Esophagus squamous epithelium (tissue), 5 donors: ENCODE measurements at places on chromosomes 6 and 20.

DNA sequence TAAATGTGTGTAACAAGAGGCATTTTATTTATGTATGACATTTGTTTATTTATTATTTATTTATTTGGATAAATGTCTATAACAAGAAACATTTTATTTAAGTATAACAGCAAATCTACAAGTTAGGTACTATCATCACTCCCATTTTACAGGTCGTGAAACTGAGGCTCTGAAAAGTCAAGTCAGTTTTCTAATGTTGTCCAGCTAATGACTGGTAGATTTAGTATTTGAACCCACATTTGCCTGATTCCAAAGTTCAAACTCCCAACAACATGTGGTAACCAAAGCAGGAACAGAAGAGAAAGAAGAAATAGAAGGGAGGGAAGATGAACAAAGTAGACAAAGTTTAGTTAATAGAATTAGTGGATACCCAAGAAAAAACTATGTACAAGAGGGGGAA, 32.9 kb downstream of the BCAS1 start:
- no peak for DNase-seq

DNA sequence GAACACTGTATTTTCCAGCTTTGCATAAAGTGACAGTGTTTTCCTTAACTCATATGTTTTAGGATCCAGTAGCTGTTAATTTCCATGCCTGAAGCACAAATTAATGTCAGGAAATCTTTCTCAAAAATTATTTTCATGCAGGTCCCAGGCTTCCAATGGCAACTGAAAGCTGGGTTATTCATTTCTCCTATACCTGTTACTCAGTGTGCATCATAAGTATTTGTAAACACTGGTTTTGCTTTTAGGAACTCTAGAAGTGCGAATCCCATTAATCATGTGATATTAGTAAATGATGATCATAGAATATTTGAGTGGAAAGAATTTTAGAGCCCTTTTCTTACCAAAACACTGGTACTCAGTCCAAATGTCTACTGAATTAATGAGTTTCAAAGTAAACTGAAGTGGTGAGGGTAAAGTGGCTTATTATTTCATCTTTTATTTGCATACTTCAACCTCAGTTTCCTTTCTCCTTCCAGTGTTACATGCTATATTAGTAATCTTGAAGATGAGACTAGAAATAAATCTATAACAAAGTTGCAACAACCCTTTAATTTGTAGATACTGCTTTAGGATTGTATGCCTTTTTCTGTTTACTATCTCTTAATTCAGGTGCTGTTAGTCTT, 124.0 kb downstream of the ZFAND3 start:
- no peak for DNase-seq

DNA sequence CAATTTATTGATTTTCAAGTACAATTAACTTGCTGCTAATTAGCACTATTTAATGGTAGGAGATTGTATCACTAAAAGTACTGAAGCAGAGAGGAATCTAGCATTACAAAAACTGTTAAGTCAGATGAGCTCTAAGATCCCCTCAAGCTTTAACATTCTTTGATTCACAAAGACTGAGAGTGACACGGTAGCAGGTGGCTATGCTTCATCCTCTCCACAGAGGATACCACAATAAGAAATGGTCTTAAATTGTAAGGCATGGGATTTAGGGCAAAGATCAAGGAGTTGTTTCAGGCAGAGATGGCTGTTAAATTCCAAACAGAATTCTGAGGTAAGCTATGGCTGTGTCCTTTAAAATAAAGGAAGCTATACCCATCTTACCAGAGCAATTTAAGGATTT, 67.8 kb upstream of the BEND6 start:
- no peak for DNase-seq

DNA sequence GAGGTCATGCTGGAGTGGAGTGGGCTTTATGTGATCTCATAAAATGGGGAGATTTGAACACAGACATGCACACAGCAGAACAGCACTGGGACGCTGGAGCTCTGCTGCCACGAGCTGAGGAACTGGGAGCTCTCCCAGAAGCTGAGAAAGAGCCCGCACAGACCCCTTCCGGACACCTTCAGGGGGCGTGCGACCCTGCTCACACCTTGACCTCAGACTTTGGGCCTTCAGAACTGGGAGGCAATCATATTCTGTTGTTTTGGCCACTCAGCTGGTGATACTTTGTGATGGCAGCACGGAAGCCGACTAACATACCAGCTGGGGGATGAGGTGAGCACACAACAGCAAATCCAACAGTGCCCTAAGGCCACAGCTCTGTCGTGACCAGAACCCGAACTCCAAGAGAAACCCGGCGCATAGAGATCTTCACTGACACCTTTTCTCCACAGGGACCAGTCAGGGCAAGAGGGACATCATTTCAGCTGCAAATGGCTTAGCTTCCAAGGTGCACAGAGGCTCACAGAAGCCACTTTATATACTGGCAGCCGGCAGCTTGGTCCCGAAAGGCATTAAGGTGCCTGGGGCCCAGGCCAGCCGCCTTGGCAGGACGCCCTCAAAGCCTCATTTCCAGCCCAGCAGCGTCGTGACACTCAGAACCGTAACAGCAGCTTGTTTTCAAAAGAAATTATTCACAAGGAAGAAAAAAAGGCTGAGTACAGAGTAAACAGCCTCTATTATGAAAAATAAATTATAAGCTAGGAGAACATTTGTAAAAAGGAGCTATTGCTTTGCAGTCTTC, 89.3 kb downstream of the RNASET2 start:
- no peak for DNase-seq

GRCh38 chr6:21753241-21754108, 159.9 kb downstream of the SOX4 start:
- no peak for DNase-seq

DNA sequence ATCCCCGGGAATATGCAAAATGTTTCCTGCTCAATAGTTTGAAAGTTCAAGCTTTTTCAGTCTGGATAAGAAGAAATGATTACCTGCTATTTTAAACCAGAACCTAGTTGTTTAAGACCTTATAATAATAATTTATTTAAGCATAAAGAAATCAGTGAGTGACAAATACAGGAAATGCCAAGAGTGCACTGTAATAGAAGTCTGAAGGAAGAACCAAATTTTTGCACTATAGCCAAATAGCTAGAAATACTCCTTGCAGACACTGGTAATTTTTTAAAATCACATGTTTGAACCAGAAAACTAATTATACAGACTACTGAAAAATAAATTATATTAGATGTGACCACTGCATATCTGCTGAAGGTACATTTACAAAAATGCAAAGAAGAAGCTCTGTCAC, 93.2 kb downstream of the MMS22L start:
- DNase-seq: no peak

DNA sequence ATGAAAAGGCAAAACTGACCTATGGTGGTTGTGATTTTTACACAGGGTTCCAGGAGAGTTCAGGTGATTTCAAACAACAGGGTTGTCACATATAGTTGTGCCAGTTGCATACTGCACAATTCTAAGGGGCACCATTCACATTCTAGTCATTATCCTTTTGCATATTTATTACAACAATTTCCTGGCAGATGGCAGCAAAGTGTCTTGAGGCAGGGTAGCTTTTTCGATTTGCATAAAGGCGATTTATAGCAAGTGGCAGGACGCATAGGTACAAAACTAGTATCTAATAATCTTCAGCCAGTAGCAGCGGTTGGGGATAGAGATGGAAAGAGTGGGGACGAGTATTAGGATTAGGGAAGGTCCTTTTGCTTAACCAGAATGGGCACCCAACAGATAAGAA, 46.5 kb upstream of the TRAF3IP2 start:
- DNase-seq: no peak

DNA sequence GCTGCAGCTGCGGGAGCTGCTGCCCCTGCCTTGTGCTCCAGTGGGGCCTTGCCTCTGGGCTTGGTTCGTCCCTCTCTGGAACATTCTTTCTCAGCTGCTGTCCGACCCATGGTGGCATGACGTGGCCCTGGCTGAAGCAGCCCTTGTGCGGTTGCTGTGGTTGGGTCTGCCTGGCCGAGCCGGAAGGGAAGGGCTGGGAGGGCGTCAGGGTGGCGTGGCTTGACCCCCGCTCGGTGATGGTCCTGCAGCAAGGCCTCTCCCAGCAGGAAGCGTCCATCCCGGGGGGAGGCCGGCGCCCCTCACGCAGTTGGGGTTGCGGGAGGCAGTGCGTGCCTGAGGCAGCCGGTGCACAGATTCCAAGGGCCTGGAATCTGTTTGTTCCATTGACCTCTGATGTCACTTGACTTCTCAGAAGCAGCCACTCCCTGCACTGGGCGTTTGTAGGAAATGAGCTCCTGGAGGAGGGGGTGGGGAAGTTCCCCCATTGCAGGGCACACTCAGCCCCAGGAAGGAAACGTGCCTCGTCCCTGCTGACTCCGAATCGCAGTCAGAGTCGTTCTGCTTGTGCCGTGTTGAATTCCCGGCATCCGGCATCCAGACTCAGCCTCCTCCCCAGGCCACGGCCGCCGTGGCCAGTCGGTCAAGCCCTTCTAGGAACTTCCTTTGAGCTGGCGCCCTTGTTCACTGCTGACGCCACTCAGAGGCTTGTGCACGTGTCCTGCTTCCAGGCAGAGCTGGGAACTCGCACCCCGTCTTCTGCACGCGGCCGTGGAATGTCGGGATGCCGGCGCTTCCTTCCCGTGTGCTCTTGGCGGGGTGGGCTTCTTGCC, 9.7 kb upstream of the TNFRSF6B start:
- DNase-seq: no peak

- DNase-seq: no peak
Observed at GRCh38 chr6:163457637-163458561, 43.4 kb downstream of the QKI start.

GRCh38 chr20:5077761-5078387, 41.9 kb downstream of the PCNA start:
- DNase-seq: no peak

GRCh38 chr20:62702013-62702300, 6.7 kb upstream of the NTSR1 start:
- no peak for DNase-seq

- no peak for DNase-seq
Observed at GRCh38 chr6:66772800-66773199, 1065.8 kb upstream of the EYS start.

GRCh38 chr20:62754122-62754990, 41.9 kb upstream of the MRGBP start:
- DNase-seq: no peak

GRCh38 chr6:87104667-87105066, 9.8 kb upstream of the CGA start:
- DNase-seq: no peak

- no peak for DNase-seq
Observed at GRCh38 chr20:10064611-10065010, 29.8 kb downstream of the ANKEF1 start.

DNA sequence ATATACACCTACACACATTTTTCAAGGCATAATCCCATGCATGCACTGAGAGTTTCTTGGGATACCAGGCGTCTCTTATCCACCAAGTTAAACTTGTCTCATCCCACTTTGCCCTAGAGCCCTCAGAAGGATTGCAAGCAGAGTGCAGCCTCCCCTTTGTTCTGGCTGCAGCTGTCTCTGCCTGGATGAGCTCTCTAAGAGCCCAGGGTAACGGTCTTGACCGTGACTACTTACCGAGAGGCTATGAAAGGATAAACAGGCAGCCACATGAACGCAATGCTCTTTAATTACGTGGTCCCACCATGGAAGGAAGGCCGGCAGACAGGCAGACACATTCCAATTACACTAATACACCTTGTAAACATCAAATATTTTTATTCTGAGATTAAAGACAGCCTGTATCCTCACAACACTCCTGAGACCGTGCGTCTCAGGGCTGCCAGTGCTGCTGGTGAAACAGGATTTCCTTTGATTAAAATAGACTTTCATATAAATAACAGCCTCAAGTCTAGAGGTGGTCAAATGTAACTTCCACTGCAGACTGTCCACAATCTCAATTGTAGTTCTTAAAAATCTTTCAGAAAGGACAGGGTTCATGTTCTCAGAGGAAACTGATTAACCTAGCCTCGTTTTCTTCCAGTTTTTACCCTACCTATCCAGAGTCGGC, 210.0 kb upstream of the PRDM1 start:
- no peak for DNase-seq

DNA sequence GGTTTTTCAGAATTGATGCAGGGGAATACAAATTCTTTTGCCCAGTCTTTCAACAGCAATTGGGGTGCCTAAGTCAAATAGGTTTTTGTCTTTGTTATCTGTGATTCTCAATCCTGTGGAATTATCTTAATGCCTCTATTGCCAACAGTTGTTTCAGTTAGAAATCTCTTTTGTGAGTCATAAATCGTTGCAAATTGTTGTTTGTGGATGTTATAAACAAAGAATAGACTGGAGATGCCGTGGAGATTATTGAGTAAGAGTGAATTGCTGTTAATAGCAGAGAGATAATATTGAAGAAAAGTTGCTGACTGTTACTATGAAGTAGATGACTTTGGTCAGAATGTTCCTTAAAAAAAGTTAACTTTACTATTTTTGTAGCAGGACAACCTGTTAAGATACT, 63.7 kb upstream of the POPDC3 start:
- DNase-seq: no peak

- no peak for DNase-seq
Observed at GRCh38 chr6:43964659-43965570, 162.3 kb downstream of the MRPL14 start.

GRCh38 chr20:38789503-38790199, 15.8 kb upstream of the PPP1R16B start:
- no peak for DNase-seq
